Thoracic aorta (tissue), 2 donors: ENCODE measurements at places on chromosomes 13 and 19. TPM values are rescaled to one million over a fixed set of nuclear protein-coding genes. Genes with fewer than 3 reads are reported as not detected.

SPTBN4 gene
- 2.0 TPM for total RNA-seq

DNA sequence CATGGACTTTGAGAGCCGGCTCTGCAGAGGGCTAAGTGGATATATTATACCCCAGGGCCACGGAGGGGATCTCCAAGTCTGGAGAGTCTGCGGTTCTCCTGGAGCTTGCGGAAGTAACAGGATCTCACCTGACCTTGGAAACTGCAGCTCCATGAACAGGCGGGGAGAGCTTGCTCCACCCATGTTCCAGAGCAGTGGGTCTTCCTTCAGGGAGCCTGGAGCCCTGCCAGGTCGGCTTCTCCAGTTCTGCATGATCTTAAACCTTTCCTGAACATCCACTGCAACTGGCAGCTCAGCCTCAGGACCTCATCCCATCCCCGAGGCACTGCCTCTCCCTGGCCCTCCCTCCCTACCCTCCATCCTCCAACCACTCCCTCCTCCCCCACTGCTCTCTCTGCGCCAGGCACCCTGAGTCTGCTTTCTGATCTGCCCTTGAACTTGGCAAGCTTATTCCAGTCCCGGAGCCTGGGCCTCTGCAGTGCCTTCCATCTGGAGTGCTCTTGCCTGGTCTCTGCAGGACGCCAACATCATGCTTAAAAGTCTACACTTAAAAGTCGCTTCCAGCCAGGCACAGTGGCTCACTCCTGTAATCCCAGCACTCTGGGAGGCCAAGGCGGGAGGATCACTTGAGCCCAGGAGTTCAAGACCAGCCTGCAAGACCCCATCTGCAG lies 13.2 kb downstream of the ATCAY start:
- no peak for DNase-seq

- DNase-seq, result no peak
Observed at GRCh38 chr19:21084343-21084742, 2.3 kb downstream of the ZNF714 start.

- DNase-seq, result no peak
Observed at GRCh38 chr13:45320876-45321629, 19.9 kb downstream of the TPT1 start.

DNA sequence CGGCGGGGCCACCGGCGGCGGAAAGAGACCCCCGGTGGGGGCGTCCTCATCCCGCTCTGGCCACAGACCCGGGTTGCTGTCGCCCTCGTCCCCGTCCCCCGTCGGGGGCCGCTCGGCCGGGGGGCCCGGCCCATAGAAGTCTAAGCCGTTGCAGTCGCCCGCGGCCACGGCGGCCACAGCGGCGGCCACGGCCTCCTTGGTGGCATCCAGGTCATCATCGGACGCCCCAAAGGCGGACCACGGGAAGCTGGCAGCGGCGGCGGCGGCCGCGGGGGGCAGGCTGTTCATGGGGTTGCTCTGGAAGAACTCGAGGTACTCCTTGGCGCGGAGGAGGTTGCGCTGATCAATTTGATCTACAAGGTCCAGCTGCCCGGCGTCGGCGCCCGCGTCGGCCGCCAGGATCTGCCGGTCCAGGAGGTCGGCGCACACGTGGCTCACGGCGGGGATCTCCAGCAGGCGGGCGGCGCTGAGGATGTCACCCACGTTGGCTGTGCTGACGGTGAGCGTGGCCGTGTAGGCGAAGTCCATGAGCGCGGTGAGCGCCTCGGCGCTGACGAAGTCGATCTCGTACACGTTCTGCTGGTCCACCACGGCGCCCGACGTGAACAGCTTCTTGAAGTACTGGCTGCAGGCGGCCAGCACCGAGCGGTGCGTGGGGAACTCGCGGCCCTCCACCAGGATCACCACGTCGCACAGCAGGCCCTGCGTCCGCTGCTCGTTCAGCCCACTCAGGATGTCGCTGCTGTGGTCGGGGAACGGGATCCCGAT lies 12.1 kb downstream of the ZBTB7A start:
- no peak for DNase-seq

DNA sequence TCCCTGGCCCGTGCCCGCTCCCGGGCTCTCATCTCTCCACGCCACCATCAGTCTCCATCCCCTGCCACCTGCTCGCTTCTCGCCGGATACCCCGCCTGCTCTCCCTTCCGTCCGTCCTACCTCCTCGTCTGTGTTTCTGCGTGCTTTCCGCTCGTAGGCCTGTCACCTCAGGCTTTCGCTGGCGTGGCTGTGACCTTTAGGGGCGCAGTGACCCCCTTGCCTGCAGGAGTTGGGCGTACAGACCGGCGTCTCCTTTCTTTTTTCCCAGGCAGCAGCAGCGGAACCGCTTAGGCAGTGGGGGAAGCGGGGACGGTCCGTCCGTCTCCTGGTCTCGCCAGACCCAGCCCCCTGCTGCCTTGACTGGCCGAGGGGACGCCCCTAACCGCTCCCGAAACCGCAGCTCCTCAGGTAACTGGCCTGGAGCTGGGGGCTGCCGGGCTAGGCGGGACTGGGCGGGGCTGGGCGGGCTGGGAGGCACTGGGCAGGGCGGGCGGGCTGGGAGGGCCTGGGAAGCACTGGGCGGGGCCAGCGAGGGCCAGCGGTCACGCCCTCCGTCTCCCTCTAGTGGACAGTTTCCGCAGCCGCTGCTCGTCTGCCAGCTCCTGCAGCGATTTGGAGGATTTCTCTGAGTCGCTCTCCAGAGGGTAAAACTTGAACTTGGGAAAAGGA lies 6.3 kb downstream of the PGLYRP1 start:
- DNase-seq, result no peak

GRCh38 chr19:38550376-38550775 lies 67.4 kb downstream of the MAP4K1 start:
- DNase-seq, result no peak

DNA sequence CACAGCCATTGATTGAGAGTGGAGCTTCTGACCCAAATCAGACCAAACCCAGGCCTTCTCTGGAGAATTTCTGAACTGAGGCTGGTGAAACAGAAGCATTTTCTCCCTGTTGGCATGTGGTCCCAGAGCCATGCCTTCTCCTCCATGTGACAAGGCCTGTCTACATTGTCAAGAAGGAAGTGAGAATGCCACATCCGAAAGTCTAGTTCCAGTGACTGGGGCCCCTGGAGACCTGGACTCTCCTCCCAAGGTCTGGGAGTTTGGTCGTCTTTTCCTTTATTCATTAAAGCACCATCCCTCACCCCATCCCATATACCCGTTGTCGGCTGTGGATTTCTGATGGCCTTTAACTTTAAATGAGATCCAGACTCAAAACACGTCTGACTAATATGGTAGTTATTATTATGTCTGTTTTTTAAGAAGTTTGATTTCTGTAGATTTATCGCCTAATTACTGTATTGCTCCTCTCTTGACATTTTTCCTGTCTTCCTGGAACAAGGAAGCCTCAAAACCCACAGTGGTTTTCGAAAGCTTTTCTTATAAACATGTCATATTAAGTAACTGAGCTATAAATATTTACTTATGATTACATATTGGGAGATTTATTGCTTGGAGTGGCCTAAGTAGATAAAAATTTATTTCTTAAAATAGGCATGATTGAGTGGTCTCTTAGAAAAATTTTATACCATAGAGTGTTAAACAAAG lies 128.3 kb upstream of the FRY start:
- no peak for DNase-seq
